Brain (organoid and tissue), 16 donors: ENCODE measurements at places on chromosomes 1 and 21.

GRCh38 chr1:172536256-172536655, 3.3 kb downstream of the SUCO start:
- no peak for DNase-seq

- DNase-seq, result no peak
These were observed 30.6 kb downstream of the HHAT start for GRCh38 chr1:210359255-210359654.

DNA sequence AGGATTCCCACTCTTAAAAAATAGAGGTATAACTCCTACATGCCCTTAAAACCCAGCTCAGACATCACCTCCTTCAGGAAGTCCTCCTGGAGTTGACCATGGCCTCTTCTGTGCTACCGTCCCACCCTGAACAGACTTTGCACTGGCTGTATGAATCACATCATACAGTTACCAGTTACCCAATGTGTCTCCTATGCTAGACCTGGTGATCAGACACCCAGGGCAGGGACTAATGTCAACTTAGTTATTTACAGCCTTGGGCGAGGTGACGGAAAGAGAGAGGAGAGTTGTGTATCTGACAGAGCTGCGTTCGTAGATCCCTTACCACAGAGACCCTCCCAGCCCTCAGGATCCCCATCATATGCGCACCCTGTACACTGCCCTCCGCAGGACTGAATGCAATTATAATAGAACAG, 72.7 kb downstream of the SLC66A1 start:
- DNase-seq, result no peak

GRCh38 chr1:100543640-100544039, 5.7 kb downstream of the GPR88 start:
- DNase-seq, result no peak

DNA sequence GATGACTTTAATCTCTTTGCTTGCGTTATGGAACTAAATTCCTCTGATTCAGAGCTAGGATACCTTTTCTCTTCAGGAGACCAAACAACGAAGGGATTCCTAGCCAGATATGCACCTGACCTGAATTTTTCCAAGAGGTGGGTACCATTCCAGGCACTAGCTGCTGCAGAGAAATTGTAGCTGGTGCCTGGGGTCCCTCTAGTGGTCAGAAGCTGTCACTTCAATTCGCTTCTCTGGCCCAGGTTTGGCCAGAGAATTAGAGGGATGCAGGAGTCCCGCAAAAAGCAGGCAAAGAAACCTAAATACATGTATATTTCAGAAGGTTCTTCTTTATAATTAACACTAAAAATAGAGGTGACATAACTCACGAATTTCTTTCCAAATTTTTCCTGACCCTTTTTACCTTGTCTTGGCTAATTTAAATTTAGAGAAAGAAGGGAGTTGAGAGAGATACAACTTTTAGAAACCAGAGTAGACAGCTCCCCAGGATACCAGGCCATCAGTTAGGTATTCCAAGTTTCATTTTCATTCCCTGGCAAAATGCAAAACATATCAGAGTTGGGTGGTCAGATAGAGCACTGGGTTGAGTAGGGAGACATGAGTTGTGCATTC, 9.6 kb downstream of the ACKR1 start:
- peak; percentile 52 for DNase-seq

DNA sequence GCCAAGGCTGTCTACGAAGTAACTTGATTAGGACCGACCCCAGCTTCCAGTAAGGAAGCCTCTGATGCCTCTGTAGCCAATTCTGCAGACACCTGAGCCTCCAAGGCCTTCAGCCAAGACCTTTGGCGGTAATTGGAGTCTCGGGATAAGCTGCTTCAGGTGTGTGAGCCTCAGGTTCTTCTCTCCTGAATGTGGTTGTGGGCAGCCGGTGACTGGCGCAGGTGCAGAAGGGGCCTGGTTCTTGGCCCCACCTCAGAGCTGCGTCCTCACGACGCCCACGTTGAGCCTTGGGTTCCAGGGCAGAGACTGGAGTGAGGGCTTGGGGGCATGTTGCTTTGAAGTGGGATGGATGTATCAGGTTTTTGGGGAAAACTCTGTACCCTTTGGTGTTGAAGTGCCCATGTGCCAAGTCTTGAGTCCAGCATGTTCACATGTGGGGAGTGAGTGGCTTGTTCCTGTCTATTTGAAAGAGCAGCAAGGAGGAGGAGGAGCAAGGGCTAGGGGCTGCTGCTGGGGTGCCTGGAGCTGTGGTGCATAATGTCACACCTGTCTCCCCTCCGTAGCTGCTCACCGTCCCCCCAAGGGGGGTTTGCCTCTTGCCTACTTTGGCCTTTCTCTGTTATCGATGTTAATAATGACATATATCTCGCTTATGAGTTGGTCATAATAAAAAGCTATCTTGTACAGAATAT, 1.4 kb downstream of the PSEN2 start:
- DNase-seq, result no peak

GRCh38 chr1:173314656-173315055, 107.5 kb upstream of the TNFSF4 start:
- no peak for DNase-seq

GRCh38 chr1:185699874-185700273, 34.3 kb upstream of the HMCN1 start:
- DNase-seq, result no peak

- DNase-seq, result no peak
These were observed 65.8 kb downstream of the HUNK start for GRCh38 chr21:31938330-31939301.

DNA sequence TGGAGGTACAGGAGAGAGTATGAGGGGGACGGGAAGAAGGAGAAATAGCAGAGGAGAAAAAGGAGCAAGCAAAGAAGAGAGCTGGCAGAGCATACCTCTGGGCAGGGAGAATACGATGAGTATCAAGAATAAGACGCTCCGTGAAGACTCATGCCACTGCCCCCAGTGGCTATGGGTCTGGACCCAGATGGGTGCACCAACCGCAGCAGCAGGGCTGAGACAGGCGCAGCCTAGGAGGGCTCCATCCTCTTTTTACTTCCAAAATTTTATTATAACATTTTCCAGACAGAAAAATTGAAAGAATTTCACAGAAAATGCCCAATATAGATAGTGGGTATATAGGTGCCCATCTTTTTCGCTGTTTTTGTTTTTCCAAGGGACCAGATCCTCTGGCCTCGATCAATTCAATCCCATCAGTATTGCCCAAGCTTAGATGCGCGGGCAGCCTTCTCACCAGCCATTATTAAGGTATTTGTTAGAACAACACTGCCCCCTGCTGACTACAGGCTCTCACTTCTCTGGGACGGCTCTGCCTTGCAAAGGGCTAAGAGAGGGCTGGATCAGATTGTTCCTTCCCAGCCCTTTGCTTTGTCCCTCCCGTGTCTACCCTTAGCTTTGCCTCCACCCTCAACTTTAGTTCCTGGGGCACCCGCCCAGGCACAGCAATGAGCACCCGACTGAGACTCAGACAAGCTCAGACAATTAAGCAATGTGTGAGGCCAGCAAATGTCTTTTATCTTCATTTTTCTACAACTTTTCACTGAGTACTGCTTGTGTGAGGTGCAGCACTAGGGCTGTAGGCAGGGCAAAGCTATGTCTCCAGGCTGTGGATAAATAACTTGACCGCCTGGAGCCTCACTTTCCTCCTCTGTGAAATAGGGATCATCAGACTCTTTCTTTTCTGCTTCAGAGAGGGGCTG, 17.5 kb upstream of the CAMK1G start:
- peak; percentile 93 for DNase-seq

DNA sequence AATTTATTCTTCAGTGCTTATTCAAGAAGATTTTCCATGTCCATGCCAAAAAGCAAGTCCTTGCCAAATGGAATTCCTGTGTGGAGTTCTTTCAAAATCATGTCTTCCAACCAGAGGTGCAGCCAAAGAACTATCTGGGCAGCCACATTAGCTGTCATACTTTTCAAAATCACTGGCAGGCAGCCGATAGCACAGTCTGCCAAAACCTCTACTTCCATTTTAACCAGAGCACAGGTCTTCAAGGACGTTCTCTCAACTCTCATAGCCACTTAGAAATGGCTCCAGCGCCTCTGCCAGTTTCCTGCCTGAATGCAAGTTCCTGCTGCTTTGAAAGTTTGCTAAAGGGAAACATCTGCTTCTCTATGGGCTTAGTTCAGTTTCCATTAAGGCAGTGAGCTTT, 975.7 kb upstream of the ADGRL4 start:
- DNase-seq, result peak; percentile 87

DNA sequence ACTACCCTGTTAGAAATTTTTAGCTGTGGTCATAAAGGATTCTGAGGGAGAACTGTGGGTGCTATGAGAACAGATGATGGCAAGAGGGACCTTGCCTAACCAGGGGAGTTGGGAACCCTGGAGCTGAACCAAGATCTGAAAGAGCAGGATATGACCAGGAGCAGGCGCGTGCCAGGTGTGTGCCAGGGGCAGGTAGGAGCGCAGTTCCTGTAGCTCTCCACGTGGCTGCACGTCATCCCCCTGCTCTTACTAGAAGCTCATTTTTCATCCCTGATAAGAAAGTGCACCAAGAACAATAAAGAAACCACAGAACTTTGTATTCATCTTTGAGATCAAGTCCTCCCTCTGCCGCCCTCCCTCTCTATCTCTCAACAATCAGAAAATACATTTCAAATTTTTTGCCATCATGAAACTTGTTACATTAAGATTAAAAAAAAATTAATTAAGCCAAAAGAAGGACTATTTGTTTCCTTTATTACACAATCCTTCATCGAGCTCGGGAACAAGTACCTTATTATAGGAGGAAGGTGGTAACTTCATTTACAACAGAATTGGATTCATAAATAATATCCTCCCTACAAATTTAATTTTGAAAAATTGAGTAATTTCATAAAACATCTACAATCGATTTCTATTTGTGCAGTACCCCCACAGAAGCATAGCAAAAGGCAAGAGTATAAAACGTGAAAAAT, 78.5 kb downstream of the SLC35F3 start:
- DNase-seq, result no peak

DNA sequence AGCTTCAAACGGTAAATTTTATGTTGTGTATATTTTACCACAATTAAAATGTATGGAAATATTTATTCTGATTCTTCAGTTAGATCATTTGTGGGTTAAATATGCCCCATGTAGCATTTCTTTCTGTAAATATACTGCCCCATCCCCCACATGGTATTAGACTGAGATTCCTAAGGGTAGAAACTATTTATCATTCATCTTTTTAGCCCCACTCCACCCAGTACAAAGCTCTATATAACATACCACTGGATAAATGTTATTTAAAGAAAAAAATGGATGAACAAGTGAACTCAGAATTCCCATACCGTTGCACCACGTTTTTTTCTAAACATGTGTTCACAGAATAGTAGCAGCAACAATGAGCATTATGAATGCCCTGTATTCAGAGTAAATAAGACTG, 234.0 kb upstream of the IRF2BP2 start:
- DNase-seq, result no peak

DNA sequence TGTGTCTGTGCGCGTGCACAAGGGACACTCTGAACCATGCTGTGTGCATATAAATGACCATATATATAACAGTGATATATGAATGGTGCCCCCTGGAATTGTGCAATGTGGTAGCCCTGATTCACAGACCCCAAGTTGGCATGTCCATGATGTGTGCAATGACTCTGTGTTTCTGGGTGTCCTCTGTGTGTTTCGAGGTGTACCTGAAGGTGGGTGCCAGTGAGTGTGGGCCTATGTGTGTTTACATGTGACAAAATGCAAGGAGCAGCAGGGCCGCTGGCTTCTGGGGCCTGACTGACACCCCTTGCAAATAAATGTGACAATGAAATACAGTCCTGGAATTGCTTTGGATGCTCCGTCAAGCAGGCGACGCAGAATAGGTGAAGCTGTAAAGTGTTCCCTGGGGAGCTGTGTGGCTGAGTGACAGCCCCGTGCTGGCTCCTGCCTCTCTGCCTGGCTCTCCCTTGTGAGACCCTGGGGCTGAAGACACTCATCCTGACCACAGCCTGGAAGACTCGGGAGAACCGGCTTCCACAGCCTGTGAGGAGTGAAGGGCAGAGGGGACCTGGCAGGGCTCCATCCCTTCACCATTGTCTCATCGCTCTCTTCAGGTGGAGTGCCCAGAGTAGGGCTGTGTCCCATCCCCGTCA, 38.2 kb upstream of the CSF3R start:
- no peak for DNase-seq

DNA sequence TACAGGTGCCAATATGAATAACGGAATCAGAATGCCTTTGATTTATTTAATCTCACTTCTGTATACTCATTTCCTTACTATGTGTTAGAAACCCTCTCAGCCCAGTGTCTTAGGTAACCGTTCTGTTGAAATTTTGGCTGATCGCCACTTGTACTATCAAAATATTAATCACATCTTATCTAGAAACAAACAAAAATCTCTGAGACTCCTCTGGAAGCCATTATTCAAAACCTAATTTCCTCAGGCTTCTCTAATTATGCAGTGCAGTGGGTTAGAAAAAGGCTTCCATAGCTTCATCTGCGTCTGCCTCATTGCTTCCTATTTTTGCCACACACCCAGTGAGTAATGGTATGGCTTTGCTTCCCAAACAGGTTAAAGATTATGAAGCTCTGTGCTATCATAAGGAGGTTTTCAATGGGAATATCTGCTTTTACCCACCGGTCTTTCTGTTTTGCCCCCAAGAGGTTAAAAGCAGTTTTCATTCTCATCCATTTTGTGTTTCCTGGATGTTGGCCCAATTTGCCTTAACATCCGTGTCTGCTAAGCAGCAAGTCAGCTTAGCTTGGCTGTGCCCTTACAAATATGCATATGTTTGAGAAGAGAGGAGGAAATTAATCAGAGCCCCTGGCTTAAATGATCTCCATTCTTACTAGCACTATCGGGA, 129.6 kb downstream of the RYR2 start:
- DNase-seq, result peak; percentile 53

DNA sequence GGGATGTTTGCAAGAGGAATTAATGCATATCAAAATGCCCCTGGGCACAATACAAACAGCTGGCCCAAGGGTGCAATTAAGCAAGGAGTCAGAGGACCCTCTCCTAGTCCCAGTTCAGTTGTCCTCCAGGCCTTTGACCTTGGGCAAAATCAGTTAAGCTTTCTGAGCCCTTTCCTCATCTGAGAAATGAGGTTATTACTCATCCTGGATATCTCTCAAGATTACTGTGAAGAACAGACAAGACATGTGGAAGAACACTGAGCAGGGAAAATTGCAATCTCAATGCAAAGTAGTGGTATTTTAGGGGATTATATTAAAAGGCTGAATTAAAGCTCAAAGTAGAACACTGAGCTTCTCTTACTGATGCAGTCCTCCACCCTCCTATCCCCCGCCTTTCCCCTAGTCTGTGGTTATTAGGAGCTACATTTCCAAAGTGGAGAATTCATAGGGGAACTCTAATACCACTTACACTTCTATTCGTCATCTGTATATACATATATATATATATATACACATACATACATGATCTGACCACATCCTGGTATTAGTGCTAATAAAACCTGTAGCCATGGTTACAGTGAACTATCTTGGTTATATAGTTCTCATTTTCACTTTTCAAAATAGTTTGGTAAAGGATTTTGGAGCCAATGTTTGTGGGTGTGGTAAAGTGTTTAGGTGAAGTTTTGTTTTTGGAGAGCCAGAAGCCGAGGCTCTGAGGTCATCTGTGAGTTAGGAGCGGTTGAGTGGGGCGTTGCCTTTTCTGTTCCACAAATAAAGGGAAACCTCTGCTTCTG, 18.1 kb downstream of the KIAA0040 start:
- DNase-seq, result no peak

DNA sequence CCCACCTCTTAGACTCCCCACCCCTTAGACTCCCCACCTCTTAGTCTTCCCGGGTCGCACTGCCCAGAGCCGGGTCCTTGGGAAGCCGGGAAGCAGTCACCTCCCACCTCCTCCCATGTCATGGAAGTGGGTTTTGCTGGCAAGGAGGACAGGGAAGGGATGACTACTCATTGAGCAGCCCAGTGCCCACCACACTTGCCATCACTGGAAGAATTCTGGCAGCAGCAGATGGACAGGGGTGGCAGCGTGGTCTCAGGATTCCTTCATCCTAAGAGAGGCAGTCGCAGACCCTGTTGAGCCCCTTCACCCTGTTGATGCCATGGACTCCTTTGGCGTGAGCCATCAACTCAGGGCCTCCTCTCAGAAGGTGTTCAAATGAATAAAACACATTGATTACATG, 140.8 kb downstream of the PGBD5 start:
- no peak for DNase-seq
